ENCODE measurements at places on chromosomes 12 and 14.

DNA sequence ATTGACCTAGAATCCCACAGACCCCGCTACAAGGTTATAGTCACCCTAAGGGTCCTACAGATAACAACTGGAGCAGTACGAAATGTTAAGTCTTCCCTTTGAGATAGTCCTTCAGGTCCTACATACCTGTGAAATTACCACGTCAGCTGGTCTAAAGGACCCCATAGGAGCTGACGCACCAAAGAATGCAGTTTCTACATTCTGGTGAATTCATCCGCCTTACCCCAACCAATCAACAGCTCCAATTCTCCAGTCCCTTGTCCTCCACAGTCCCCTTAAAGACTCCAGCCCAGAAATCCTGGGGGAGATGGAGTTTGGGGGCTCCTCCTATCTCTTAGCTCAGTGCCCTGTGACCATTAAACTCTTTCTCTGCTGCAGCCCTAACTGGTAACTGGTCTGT lies 36.2 kb upstream of the PRMT8 start:
- DNase-seq: no peak

GRCh38 chr14:20578325-20578724 lies 9.5 kb downstream of the RNASE11 start:
- DNase-seq: no peak

GRCh38 chr12:13981990-13982389 lies 588 bp upstream of the GRIN2B start:
- no peak for DNase-seq

DNA sequence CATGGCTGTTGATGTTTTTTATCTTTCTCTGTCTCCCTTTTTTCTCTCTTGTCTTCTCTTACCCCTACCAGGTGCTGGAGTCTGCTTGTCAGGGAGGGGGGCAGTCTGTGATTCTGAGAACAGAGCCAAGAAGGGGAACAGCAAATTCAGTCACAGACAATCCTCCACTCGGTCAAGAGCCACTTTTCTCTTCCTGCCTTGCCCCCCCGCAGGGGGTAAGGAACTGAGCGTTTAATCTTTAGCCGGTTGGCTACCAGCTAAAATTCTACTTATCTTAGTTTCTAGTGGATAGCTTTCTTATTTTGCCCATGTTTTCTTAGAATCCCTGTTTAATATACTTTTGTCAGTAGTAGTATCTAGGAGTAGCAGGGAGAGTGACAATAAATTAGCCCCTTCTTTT lies 1.9 kb downstream of the RIMKLB start:
- no peak for DNase-seq

DNA sequence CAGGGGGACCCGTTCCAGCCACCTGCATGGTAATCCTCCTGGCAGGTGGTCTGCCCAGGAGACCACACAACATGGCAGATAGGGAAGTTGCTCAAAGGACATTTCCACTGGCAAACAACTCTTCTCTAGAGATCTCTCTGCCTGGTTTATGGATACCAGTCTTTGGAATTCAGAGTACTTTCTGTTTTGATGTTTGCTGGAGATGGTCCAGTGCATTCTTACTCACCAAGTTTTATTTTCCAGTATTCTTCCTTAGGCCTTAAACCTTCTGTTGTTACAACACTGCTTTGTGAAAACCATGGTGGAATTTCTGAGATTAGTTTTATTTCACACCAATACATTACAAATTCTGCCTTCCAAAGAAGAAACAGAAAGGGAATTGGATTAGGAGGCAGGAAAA lies 428.3 kb downstream of the FUT8 start:
- no peak for DNase-seq
